Memory B cell (primary cell): ENCODE measurements at places on chromosomes 4 and X.

DNA sequence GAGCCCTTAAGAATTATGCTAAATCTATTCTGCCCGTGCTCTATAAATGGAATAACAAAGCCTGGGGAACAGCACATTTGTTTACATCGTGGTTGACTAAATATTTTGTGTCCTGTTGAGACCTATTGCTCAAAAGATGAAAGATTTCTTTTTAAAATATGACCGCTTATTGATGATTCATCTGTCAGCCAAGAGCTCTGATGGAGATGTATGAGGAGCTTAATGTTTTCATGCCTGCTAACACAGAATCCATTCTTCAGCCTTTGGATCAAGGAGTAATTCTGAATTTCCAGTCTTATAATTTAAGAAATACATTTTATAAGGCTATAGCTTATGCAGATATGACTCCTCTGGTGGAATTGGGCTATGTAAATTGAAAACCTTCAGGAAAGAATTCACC lies 271.3 kb upstream of the FAT4 start:
- no peak for DNase-seq

GRCh38 chr4:25088093-25088952 lies 57.6 kb upstream of the LGI2 start:
- DNase-seq = no peak

GRCh38 chr4:129371926-129372325 lies 276.0 kb downstream of the C4orf33 start:
- no peak for DNase-seq

DNA sequence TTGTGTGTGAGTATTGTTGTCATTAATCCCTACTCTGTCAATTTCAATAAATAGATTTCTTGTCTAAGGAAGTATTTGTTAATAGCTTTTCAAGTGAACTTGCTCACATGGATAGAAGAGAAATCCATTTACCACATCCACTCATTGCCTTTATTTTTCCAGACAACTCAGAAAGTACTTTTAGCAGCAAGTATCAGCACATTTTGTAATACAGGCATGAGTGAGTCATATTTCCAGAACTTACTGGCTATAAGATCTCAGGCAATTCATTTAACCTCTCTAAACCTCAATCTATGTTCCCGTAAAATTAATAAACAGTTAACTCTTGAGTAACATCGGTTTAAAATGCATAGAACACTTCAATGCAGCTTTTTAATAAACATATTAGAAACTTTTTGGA lies 317.9 kb upstream of the PCDH7 start:
- DNase-seq = no peak

- no peak for DNase-seq
These were observed 134.7 kb downstream of the LHFPL1 start for GRCh38 chrX:112545051-112545450.

DNA sequence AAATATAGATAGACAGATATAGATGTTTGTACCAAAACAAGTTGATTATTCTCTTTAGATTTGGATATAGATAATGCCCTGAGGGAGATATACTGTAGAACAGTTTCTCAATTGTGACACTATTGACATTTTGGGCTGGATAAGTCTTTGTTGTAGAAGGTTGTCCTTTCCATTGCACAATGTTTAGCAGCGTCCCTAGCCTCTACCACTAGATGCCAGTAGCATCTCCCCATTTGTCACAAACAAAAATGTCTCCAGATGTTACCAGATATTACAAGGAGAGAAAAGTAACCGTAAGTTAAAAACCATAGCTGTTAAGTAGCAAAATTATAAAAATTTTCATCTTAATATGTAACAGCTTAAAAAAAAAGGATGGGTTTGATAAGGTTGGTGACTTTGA lies 2595.3 kb downstream of the ARAP2 start:
- no peak for DNase-seq

GRCh38 chrX:39582091-39582490 lies 515.7 kb downstream of the BCOR start:
- DNase-seq = no peak

DNA sequence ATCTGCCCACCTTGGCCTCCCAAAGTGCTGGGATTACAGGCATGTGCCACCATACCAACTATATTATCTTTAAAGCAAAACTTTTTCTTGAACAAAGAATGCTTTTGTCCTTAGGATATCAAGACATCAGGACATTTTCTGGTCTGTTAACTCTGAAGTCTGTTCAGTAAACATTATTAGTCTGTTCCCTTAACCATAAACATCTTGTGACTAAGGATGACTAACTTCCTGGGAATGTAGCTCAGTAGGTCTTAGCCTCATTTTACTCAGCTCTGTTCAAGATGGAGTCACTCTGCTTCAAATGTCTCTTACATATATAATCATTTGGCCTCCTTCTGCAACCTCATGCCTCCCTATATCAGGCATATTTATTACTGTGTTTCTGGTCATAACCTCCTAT lies 122.9 kb downstream of the UBE2NL start:
- DNase-seq = no peak

DNA sequence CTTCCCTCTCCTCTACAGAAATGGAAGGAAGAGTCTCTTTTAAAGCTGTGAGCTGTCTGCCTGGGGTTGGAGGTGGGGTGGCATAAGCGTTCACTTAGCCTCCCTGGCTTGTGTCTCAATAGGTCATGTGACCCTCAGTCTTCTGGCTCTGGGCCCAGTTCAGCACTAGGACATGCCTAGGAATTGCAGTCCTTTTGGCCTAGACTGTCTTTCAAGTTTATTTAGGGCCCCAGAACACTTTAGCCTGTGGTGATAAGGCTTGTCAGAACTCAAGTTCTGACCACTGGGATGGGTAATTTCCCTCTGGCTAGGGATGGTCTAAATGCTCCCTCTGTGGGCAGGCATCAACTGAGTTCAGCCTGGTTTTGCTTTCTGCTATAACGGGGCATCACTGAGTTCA lies 34.3 kb upstream of the ARMCX4 start:
- DNase-seq = no peak

- no peak for DNase-seq
These were observed 54.9 kb downstream of the PKD2 start for GRCh38 chr4:88062311-88062710.

DNA sequence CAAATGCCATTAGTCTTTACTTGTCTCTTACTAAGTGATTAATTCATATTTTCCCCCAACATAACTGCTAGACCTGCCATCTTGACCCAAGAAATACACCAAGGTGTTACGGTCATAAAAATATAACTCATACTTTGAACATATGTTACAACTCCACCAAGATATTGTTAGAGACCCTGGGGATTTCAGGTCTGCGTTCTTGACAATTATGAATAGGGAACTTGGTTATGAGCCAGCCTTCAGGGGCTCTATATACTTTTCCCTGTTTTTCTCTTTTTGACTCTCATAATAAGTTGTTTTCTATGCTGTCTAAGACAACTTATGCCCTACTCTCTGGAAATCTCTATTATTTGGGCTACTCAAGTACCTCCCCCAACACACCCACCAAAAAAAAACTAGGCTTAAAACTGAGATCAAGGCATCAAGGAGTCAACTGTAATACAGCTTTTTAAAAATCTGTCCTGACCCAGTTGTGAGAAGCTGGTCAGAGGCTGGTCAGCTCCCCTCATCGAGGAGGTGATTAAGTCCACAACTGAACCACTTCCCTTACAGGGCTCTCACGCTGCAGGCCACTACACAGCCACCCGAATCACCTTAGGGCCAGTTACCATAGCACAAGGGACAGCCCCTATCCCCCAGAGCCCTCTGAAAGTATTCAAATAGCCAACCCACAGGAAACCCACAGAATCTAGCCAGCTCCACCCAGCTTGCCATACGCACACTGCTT lies 10.5 kb upstream of the TLR3 start:
- DNase-seq = peak; percentile 14

DNA sequence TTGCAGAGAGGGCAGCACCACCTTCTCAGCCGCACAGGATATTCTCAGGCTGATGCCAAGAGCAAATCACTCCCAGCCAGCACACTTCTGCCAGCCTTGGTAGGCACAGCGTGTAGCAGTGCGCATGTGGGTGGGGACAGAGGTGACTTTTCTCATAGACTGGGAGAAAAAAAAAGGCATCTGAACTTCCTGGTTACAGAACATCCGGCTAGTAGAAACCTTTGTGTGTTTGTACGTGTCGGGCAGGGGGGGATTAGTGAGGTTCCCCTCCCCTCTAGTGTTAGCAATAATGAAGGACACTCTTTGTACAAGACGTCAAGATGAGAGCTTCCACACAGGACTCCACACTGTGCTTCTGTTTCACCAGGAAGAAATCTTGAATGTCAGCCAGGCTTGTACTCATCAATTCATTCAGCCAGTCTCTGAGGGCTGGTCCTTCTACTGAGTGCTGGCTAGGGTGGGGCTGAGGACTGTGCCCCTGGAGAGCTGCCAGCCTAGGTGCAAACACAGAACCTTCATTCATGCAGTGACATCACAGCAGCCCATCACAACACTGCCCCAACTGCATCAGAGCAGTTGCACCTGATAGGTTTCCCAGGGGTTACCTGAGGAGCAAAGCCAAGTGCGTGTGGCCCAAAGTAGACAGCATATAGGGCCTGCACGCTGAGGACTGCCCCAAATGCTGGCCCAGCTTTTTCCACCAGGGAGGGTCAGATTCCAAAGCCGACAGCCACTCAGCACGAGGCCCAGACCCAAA lies 34.7 kb downstream of the SLC25A5 start:
- no peak for DNase-seq

GRCh38 chr4:149183638-149184037 lies 632.0 kb downstream of the IQCM start:
- DNase-seq = no peak

- DNase-seq = no peak
These were observed 295.9 kb downstream of the SMARCA1 start for GRCh38 chrX:129227366-129227765.

DNA sequence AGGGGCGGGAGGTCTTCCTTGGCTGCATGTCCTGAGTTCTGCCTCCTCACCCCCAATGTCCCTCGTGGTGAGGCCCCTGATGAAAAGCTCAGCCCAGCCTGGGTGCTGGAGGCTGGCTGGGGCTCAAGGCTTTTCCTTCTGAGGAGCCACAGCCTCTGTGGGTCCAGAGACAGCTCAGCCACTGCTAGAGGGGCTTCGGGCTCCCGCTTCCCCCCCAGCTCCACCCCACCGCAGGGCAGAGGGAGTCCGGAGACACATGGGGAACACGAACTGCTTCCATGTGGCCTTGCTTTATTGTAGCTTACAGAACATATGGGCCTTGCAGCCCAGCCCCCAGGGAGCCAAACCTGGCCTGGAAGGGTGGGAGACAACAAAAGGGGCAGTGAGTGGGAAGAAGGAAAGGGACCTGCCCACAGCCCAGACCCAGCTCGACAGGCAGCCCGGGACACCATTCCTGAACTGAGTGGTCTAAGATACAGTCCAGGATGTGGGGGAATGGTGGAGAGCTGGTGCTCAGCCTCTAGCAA lies 89.9 kb upstream of the NKX1-1 start:
- no peak for DNase-seq

DNA sequence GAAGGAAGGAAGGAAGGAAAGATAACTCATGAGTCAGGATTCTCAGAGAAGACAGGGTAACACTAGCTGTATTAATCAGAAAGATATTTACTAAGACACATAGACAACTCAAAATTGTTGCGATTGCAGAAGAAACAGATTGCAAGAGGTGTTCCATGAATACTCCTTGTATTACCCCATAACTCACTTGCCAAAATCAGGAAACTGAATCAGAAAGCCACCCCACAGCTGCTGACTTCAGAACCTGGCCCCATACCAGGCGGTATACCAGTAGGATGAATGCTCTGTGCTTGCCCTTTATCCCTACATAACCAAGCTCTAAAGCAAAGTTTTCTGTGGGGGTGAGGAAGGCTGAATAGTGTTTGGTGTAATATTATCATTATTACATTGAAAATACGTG lies 468.5 kb downstream of the IQCM start:
- DNase-seq = no peak

- DNase-seq = no peak
These were observed 31.4 kb downstream of the HOPX start for GRCh38 chr4:56649445-56650261.

DNA sequence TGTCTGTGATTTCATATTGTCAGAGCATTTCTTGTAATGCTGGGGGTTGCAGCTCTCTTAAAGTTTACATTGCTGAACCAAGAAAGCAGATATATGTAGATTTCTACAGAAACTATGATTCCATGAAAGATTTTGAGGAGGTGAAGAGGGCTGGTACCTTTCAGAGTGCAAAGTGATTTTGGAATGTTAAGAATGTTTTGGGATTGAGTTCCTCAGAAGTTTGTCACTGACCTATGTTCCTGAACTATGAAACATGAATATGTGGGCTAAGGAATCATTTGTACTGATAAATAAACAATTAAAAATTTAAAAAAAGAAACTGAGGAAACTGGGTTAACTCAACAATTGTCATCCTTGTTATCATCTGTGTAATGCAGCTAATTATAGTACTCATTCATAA lies 12.3 kb upstream of the CHIC2 start:
- DNase-seq = no peak

- no peak for DNase-seq
These were observed 1302.5 kb upstream of the TENM3 start for GRCh38 chr4:180940680-180941079.

- DNase-seq = no peak
These were observed 89.6 kb downstream of the SORCS2 start for GRCh38 chr4:7281691-7282665.

GRCh38 chrX:45385757-45386156 lies 185.1 kb upstream of the DIPK2B start:
- DNase-seq = no peak

- DNase-seq = no peak
These were observed 81.6 kb downstream of the NAF1 start for GRCh38 chr4:163085085-163085484.

- peak; percentile 23 for DNase-seq
These were observed 14.4 kb upstream of the FAM9A start for GRCh38 chrX:8815460-8816065.

DNA sequence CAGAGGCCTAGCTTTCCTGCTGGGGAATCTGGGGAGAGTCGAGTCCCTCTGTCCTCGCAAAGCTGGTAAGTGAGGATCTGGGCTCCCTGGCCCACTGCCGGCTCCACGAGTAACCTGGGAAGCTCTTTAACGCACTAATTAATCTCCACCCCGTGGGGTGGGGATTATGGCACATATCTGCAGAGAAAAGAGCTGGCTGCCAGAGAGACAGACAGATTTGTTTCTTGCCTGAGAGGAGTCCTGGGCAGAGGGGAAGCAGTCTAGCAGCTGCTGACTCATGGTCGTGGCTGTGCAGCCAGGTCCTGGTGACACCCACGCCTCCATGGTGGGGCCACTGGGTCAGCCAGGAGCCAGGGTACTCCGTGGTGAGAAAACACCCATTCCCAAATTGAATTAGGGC lies 14.0 kb downstream of the SORCS2 start:
- DNase-seq = no peak

- no peak for DNase-seq
These were observed 99.5 kb upstream of the PCDH7 start for GRCh38 chr4:30620711-30621110.

- no peak for DNase-seq
These were observed 21.4 kb downstream of the ZCCHC13 start for GRCh38 chrX:74325130-74326059.
